ENCODE measurements at places on chromosomes 4 and X.

DNA sequence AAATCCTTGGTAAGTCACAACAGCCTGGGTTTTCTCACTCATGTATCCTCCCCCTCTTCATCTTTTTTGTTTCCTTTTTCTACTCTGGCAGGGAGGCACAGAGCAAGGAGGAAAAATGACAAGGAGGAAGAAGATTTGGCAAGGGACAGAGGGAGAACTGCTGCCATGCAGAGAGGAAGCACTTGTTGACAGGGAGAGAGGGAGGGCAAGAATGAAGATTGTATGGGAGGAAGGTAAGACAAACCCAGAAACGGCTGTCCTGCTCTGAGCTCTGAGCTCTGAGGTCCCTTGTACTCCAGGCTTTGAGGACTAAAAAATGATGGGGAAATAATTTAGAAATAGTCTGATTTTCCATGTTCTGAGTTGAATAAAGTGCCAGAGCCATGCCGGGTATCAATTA is 123.9 kb downstream of the DCHS2 start:
- no peak for DNase-seq

GRCh38 chr4:101210331-101210730 is 137.0 kb downstream of the PPP3CA start:
- DNase-seq: no peak

DNA sequence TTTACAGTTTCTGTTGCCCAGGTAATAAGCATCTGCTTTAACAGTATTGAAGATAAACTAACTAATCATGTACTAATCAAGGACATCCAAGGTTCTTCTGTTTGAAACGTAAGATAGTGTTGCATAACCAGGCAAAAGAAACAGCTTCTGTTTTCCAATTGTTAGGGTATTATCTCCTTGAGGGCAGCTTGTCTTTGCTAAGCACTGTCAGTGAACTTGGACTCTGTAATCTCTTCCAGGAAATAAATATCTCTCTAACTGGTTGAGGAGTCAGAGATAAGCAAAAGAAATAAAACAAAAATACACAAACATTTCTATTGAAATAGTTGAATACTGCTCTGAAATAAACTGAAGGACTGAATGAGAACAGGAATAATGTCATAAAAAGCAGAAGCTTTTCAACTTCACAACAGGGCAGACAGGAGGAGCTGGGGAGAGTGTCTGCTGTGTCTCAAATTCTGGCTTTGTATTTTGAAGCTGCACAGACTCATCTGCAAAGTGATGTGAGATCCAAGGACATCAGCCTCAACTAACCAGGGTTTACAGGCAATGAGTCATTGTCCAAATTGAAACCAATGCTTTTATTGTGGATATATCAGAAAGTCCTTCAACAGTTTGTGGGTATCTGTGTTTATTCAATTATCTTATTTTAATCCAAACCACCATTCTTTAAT is 1253.0 kb upstream of the PCDH7 start:
- DNase-seq: no peak

- no peak for DNase-seq
Observed at GRCh38 chr4:75733369-75733768, 9.0 kb downstream of the USO1 start.

- DNase-seq: no peak
Observed at GRCh38 chr4:183757060-183757459, 98.0 kb downstream of the TRAPPC11 start.

DNA sequence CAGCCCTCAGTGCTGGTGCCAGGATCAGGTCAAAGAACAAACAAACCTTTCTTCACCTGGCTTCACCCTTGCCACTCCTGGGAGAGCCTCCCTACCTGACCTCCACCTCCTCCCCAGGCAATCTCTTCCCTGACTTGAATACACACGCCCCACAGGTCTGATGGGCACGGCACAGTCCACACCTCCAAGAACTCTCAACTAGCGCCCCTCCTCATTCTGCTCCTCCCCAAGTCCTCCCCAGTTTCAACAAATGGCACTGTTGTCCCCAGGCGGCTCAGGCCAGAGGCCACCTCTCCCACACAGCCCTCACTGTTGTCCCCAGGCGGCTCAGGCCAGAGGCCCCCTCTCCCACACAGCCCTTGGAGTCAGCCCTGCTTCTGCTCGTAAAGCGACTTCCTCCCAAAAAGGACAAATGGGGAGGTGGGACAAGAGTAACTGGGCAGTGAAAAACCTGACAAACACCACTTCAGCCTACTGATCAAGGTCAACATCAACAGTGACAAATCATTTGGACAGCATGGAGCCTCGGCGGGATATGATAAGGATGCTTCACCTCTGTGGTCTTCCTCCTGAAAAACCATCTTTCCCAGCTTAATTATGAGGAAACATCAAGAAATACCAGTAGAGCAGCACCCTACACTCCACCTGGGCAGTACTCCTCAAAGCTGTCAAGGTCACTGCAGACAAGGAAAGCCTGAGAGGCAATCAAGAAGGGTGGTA is 2.9 kb downstream of the LETM1 start:
- DNase-seq: no peak

- no peak for DNase-seq
Observed at GRCh38 chr4:27046851-27047250, 186.2 kb downstream of the STIM2 start.

DNA sequence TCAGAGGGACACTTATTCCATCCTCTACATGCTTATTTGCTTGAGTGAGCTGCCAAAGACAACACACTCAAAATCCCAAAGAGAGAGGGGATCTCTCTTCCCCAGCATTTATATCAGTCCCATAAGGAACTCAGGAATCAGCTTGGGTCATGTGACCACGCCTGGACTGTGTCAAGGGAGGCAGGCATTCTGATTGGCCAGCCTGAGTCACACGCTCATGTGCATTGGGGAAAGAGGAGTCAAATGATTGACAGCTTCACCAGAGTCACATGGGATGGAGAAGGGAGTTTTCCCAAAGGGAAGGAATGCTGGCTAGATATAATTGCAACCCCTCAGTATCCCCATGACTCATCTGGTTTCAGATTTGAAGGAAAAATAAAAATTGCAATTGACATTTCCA is 49.0 kb downstream of the RWDD4 start:
- DNase-seq: no peak

DNA sequence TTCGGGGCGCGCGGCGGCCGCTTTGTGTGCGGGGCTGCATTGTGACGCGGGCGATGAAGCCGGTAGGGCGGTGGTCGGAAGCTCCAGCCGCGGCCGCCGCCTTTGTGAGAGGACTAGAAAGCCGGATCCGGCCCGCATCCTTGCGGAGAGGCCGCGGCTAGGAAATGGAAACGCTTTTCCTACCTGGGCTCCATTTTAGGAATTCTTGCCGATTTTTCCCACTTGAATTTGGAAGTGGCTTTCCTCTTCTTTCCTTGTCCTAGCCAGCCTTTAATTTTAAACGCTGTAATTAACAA is 708 bp downstream of the TMSB4X start:
- DNase-seq: no peak

DNA sequence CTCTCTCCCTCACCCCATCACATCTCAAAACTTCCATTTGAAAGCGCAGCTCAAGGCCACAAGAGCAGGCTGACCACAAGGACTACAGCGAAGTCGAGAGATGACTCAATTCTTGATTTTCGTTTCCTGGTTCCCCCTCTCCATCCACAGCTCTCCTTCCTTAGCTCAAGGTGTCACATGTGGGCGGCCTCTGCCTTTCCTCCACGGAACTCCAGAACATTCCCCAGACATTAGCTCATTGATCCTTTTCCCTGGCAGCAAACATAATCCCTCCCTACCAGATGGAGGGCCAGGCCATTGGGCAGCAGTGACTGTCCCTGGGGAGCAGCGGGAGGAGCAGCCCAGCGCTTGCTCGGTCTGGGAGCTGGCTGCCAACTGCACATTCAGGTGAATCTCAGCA is 56.3 kb downstream of the CCDC149 start:
- DNase-seq: no peak

DNA sequence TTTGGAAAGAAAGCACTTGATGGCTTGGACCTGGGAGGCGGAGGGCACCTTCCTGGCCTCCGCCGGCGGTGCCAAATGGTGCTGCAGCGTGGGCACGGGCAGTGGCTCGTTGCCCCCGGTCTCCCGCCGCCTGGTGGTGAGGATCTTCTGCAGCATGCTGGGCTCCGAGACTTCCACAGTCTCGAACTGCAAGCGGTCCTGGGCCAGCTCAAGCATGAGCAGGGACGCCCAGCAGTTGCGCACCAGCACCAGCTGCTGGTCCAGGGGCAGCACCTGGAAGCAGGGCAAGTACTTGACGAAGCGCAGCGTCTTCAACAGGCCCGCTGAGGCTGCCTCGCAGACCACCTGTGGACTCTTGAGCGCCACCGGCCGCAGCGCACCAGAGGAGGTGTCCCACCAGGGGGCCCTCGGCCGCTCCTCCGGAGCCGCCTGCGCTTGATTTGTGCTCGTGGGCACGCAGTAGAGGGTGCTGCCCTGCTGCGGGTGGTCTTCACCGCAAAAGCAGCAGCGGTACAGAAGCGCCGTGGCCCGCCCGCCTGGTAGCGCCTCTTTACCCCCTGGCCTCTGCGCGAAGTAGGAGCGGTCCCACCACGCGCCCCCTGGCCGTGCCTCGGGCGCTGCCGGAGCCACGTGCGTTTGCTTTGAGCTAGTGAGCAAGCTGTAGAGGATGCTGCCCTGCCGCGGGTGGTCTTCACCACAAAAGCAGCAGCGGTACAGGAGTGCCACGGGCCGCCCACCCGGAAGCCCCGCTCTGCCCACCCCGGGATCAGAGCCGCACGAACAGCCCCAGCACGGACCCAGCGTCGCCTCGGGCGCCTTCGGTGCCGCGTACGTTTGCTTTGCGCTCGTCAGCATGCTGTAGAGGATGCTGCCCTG is 689 bp downstream of the NR0B1 start:
- no peak for DNase-seq

GRCh38 chrX:77603635-77604336 is 156.6 kb downstream of the FGF16 start:
- DNase-seq: no peak

GRCh38 chr4:141046255-141046654 is 87.0 kb downstream of the RNF150 start:
- no peak for DNase-seq

DNA sequence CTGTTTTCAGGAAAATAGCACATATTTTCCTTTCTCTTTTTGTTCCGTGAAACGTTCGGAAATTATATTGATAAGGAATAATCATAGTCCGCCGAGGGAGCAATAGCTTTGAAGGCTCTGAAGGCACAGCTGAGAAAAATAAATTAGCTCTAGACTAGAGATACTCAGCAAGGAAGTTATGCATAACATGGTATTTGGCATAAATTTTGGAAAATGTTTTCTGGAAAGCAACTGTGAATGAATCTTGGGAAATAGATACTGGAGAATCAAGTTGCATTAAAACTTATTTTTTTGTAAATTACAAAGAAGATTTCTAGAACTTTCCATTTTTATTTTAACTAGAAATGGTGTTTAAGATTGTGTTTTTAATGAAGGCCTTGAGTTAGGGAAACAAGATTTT is 92.4 kb downstream of the HPRT1 start:
- no peak for DNase-seq

- DNase-seq: no peak
Observed at GRCh38 chrX:99266255-99266654, 1143.8 kb downstream of the PCDH19 start.

GRCh38 chr4:3489451-3489962 is 26.4 kb downstream of the DOK7 start:
- no peak for DNase-seq

- DNase-seq: no peak
Observed at GRCh38 chr4:127162741-127163140, 470.0 kb upstream of the INTU start.

DNA sequence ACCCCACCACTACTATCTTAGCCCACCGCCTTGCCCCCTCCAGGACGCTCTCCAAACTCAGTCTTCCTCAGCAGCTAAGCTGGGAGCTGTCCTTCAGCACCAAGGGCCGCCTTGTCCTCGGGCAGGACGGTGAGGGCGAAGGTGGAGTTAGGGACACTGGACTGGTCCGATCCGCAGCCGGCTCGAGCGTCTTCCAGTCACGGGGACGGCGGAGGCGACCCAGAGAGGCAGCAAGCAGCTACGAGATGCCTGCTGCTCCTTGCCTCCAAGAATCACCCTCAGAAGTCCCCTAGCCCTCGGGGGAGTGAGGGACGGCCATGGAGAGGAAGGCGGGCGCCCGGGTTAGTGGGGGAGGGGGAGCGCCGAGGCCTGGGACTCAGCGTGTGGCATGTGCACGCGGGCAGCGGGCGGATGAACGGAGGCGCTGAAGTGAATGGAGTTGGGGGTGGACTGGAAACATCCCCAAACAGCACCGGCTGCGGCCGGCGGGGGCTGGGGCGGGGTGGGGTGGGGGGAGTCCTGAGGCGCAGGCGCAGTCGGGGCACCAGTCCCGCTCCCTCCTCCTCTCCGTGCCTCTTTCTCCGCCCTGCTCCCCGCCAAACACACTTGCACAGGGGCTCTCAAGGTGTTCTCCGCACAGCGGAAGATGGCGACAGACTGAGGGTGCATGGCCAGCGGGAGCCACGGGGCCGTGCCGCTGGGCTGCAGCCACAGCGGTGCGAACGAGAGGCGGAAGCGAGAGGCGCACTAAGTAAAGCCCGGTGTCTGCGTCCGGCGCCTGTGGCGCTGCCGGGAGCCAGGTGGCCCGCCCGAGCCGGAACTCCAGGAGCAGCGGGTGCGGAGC is at the start of gene NALF2:
NALF2 (plus strand) TSS at position 545 of the 844 bp plus-strand sequence. CDS start 957 bp downstream, outside the sequence.
- peak; percentile 9 for DNase-seq

GRCh38 chrX:10795721-10796120 is 175.3 kb upstream of the MID1 start:
- no peak for DNase-seq

DNA sequence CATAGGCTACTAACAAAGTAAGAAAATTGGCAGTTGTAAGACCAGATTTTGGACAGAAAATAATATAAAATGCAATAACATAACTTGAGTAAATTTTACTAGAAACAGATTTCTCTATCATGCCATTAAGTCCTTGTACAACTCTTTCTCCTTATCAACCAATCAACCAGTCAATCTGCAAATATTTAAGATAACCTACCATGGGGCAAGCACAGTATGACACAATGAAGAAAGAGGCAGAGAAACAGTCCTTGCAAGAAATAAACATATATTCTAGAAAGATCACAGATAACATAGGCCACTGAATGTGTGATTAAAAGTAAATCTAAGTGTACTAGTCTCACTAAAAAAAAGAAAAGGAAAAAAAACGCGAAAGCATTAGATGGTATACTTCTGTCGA is 194.8 kb downstream of the PPP3CA start:
- no peak for DNase-seq

- DNase-seq: no peak
Observed at GRCh38 chr4:111633663-111634266, 511.5 kb upstream of the FAM241A start.

Measured in activated T-cell treated with anti-CD3 and anti-CD28 coated beads for 24 hours (primary cell).